ENCODE measurements at places on chromosomes 7 and 10.

GRCh38 chr7:79334334-79334733, 119.1 kb downstream of the MAGI2 start:
- DNase-seq = no peak

DNA sequence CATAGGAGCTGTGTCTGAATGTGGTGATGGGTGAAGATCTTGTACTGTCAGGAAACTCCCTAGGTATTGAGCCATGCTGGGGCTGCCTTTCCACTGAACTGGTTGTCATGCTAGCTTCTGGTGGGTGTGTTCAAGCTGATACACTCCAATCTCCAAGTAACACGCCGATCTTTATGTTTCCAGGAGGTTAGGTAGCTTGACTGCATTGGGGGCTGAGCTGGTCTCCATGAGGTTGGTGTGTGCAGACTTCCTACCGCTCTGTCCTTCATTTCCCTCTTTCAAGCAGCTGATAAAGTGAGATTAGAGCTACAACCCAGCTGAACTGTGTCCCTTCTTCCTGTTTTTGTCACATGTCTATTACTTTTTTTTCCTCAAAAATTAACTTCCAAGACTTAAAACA, 265.5 kb downstream of the ANKRD30A start:
- no peak for DNase-seq

GRCh38 chr10:100501423-100501822, 18.2 kb downstream of the SEC31B start:
- DNase-seq = no peak

- DNase-seq = no peak
Measured at GRCh38 chr10:8044331-8044907, 10.1 kb upstream of the GATA3 start.

GRCh38 chr7:116809636-116810266, 52.6 kb upstream of the CAPZA2 start:
- no peak for DNase-seq

- DNase-seq = no peak
Measured at GRCh38 chr10:29280488-29280840, 8.4 kb upstream of the LYZL1 start.

GRCh38 chr10:48455392-48456151, 149.1 kb downstream of the MAPK8 start:
- DNase-seq = no peak

DNA sequence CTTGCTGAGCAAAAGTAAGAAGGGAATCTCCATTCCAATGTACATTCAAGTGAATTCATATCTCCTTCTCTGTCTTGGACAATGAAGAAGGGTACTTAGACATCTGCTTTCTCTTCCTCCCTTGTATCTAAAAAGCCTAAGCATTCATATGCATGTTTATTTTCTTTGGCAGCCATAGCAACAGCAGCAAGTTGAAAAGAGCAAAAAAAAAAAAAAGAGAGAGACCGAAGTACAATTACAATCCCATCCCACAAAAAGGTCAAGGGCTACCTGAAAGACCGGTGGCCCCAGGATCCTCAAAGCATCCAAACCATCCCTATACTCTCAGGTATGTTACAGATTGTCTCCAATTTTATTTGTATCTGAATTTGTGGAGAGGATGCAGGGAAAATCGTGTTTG, 4.1 kb downstream of the OR2F1 start:
- no peak for DNase-seq

- no peak for DNase-seq
Measured at GRCh38 chr10:14489522-14490177, 158.9 kb upstream of the FRMD4A start.

DNA sequence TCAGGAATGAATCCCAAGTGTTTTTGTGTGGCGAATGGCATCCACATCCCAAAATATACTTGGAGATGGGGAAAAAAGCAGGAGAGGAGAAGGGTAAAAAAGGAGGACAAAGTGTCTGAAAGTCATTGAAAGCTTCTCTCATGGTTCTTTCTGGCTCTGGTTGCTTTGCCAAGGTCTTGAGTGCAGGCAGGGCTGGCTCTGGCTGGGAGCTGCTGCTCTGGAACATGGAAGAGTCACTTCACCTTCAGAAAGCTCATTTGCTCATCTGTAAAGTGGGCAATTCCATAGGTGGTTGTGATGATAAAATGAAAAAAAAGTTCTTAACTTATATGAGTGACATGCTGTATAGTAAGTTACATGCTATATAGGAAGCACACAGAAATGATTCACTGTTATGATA, 2.9 kb upstream of the PRSS2 start:
- no peak for DNase-seq

GRCh38 chr10:100184840-100185239, 989 bp downstream of the ERLIN1 start:
- no peak for DNase-seq

- DNase-seq = peak; percentile 15
Measured at GRCh38 chr7:116953906-116954838, 871 bp downstream of the ST7 start.

- DNase-seq = no peak
Measured at GRCh38 chr10:43125274-43125845, 12.9 kb upstream of the CSGALNACT2 start.

GRCh38 chr7:158024881-158025280, 562.7 kb downstream of the PTPRN2 start:
- no peak for DNase-seq

Measured in effector CD4-positive, alpha-beta T cell (primary cell).